GM18507 (cell line): ENCODE measurements at places on chromosomes 5 and 9.

GRCh38 chr5:416636-416960 is 26.4 kb upstream of the EXOC3 start:
- DNase-seq, result no peak

DNA sequence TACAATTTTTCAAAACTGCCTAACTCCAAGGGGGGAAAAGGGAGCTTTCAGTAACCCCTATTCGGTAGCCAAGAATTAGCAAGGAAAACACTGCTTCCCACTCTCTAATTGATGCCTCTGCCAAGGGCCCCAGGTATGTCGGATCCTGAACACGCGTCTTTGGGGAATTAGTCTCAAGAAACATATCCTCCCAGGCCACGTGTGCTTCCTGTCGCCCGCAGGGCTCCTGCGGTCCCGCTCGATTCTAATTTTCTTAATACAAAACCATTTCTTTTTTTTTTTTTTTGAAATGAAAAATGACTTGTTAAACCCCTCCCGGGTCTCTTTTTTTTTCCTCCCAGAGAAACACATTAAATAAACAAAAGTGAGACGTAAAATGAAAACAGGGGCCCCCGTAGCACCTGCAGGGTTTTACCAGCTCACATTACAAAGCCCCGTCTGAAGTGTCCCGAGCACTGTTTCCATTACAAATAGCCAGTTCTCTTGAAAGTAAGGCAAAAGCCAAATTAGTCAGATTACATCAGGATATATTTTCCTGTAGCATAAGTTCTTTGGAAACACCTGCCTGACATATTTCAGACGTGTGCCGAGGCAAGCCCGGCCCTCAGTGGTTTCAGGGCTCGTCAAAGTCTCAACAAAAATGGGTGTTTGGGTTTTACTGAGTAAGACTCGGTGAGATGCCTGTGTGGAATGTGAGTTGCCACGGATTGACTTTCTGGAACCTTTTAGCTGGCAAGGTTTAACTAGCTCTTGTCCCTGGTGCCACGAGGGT is 21.5 kb downstream of the SMIM23 start:
- DNase-seq, result no peak

GRCh38 chr5:63743096-63743798 is 219.0 kb downstream of the HTR1A start:
- DNase-seq, result no peak

GRCh38 chr5:127290946-127291693 is 524 bp downstream of the MEGF10 start:
- DNase-seq, result no peak

DNA sequence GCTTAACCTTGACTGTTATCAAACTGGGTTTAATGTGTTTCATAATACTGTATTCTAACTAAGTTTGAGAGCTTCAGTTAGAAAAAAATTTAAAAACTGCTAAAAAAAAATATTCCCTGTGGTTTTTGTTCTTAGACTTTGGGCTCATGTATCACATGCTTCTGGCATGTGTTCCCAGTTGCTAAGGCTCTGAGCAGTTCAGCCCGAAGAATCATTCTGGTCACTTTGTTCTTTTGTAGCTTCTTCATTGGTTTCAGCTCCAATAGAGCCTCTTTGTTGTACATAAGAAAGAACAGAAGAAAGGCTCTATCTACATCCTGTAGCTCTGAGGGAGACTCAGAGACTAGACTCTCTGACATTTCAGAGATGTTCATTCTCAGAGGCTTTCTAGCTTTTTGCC is 25.6 kb downstream of the KCNN2 start:
- no peak for DNase-seq

DNA sequence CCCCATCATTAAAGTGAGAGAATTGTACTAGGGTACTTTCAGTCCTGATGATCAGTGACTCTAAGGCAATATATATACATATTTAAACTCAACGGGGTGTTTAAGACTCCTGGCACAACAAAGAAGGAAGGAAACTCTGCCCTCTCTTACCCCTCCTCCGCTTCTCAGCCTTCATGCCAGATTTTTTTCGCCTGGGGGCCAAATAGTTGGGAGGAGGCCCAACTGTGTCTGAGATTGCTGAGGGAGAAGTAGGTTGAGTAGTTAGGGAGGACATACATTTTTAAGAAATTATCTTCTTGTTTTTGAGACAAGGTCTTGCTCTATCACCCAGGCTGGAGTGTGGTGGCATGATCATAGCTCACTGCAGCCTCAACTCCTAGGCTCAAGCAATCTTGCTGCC is 127.7 kb upstream of the SHB start:
- DNase-seq, result no peak

GRCh38 chr9:133117271-133118178 is 3.5 kb downstream of the RALGDS start:
- no peak for DNase-seq

- DNase-seq, result no peak
These were observed 12.0 kb downstream of the INIP start for GRCh38 chr9:112705768-112706427.

GRCh38 chr9:14824481-14824880 is 85.7 kb downstream of the FREM1 start:
- no peak for DNase-seq

DNA sequence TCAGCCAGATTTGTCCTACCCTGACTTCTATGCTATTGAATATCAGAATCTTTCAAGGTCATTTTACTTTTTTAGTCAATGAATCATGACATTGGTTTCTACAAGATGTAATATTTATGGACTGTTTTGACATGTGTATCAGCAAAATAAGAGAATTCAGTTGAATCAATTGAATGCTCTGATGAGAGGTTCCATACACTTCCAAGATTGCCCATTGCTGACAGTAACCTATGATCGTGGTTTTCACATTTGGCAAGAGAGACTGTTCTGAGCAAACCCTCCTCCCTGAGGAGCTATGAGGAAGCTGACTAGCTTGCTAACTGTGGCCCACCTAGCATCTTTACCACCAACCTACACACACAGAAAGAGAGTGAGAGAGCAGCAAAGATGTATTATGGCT is 56.7 kb upstream of the FST start:
- no peak for DNase-seq

GRCh38 chr9:133998915-133999595 is 6.9 kb upstream of the VAV2 start:
- no peak for DNase-seq

GRCh38 chr5:157821822-157822622 is 36.9 kb downstream of the CLINT1 start:
- no peak for DNase-seq

- DNase-seq, result no peak
These were observed 225.1 kb downstream of the ARRDC3 start for GRCh38 chr5:91158011-91158410.

- no peak for DNase-seq
These were observed 46.3 kb upstream of the TNFSF15 start for GRCh38 chr9:114852050-114852594.

GRCh38 chr5:106476630-106477029 is 1194.1 kb downstream of the EFNA5 start:
- no peak for DNase-seq

GRCh38 chr9:70635790-70636189 is 221.3 kb upstream of the KLF9 start:
- DNase-seq, result no peak

DNA sequence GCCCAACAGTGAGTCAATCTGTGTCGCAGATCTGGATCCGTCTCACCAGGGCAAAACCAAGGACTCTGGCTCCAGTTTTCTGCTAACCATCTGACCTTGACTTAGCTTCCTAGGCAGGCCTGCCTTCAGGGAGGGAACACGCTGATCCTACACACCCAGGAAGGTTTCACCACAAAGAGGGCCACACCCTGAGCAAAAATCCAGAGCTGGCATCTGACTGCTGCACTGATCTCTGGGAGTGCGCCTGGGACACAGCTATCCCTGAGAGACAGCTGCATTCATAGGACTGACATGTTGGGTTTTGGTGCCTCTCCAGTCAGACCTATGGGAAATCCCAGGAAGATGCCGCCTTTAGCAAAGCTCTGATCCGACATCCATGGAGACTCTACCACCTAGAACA is 47.5 kb downstream of the CDK5RAP2 start:
- DNase-seq, result no peak

DNA sequence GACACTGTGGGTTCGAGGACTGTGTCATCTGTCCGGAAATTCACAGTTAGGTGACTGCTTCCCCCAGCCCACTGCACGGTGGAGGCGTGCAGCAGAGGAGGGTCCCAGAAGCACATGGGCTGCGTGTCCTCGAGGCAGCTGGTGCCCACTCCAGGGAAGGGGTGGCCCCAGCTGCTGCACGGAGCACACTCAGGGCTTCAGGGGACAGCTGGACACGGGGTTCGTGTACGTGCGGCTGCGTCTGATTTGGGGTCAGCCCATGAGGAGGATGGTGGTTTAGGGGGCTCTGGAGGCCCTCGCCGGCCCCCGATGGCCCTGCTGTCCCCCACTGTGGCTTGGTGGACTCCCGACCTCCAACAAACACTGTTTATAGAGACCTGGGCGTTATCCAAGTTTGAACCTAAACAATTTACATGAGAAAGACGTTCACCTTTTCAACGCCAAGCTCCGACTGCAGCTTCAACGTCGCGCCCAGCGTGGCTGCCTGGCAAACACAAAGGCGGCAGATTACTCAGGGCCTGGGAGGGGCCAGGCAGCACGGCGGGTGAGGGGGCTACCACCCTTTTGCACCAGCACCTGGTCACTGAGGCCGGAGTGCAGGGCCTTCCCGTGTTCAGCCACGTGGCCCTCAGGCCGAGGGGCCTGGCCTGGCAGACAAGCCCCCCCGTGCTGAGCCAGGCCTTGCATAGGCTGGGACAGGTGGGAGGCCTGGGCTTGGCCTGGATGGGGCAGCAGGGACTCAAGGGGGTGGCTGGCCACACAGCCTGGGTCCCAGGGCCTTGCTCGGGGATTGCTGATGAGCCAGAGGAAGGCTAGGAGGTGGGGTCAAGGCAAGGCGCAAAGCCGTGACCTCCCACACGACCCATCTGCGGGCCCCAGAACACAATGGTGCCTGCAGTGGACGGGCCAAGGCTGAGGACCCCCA is 55.2 kb downstream of the EXD3 start:
- DNase-seq, result no peak

DNA sequence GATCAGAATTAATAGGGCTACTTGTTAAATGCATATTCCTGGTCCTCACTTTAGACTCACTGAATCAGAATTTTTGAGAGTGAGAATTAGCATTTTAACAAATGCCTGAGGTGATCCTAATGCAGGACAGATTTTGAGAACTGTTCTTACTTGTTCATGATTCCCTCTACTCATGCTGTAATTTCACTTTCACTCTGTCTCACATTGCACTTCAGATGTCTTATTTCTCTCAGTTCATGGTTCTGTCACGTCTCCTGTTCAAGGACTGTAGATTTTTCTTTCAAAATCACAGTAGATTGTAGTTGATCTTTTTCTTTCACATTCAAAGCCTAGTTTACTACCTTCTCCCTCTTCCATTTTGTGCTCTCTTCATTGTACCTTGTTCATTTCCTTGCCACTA is 54.3 kb downstream of the ADGRV1 start:
- DNase-seq, result no peak

DNA sequence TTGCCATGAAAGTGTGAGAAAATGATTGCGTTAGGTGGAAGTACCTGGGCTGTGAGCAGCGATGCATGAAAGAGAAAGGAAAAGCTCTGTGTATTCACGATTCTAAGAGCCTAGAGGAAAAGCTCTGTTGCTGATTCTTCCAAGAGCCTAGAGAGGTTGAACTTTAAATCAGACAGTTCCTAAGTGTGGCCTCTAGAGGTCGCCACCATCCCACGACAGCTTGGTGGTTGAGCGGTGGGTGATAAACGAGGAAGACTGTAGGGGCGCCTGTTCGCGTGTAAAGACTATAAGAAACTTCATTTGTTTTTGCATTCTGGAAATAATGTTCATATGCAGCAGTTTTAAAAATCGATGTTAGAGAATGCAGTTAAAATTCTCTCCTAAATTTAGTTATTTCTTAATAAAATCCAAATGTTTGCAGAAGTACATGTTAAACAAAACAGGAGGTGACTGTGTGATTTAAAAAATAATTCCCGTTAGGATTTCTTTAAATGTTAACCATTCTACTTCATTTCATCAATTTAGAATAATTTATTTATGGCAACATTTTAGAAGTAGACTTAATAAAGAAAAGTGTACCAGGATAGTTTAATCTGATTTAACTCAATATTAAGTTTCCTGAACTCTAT is 107.7 kb downstream of the TENT4A start:
- no peak for DNase-seq
